LNCaP clone FGC (cell line): ENCODE measurements at places on chromosomes 2 and 18.

DNA sequence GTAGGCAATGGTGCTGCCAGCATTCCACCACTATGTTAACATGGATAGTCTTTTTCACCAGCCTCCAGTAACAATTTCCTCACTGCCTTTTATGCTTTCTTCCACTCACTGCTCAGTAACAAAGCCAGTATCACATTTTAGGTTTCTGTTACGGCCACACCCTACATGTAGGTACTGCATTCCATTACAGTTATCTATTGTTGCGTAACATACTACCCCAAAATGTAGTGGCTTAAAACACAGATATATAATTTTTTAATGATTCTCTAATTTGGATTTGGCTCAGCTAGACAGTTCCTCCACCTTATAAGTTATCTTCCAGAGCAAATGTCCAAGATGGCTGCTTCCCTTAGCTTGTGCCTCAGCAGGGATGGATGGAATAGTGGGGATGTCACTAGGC is 498.7 kb upstream of the ACVR2A start:
- no peak for DNase-seq

- no peak for DNase-seq
Measured at GRCh38 chr2:72788756-72789155, 37.1 kb downstream of the EXOC6B start.

DNA sequence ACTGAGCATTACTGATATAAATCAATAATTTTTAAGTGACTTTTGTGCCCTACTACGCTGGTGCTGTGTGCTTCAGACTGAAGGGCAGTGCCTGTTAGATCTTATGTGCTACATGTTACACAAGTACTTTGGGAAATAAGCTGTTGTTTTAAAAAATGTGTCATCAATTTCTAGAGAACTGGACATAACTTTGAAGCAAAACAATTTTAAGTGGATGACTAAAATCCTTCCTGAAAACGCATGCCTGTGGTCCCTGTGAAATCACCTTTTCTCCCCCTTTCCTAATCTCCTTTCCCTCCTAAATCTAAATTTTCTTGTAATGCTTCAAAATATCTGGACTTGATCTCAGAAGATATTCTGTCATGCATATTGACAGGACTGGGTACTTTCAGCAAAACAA is 7.1 kb upstream of the IL1RL1 start:
- no peak for DNase-seq

GRCh38 chr18:62587689-62588088 is 64.9 kb downstream of the ZCCHC2 start:
- no peak for DNase-seq

GRCh38 chr2:239693761-239694415 is 293.1 kb upstream of the HDAC4 start:
- DNase-seq, result no peak

GRCh38 chr2:45723857-45724256 is 72.4 kb downstream of the PRKCE start:
- DNase-seq, result no peak

- no peak for DNase-seq
Measured at GRCh38 chr2:217868911-217869334, 133.9 kb downstream of the TNS1 start.

- peak; percentile 78 for DNase-seq
Measured at GRCh38 chr2:37231241-37232130, at the start of the genes CEBPZ and NDUFAF7. TSS of gene CEBPZ (minus strand) at chr2:37231596. CDS start at chr2:37231567, 29 bp downstream. TSS of gene NDUFAF7 (plus strand) at chr2:37231658. CDS start at chr2:37231706, 48 bp downstream.

DNA sequence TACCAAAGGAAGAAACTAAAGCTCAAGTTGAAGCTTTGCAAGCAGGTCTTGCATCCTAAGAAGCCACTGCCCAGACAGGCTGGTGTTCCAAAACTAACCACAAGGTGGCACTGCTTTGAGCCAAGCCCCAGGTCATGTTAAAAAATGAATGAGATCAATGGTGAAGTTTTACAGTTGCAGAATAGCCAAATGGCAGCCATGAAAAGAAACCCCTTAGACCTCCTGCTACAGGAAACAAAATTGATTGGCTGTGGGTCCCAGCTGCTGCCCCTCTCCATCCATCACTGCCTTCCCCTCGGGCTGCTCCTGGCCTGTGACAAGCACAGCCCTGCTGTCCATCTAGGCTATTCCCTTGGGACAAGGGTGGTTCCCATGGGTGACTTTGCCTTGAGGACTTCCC is 20.7 kb upstream of the MREG start:
- peak; percentile 28 for DNase-seq

- DNase-seq, result no peak
Measured at GRCh38 chr2:28401411-28401810, 8.8 kb downstream of the FOSL2 start.

GRCh38 chr2:207711750-207712530 is 500 bp downstream of the CCNYL1 start:
- no peak for DNase-seq

DNA sequence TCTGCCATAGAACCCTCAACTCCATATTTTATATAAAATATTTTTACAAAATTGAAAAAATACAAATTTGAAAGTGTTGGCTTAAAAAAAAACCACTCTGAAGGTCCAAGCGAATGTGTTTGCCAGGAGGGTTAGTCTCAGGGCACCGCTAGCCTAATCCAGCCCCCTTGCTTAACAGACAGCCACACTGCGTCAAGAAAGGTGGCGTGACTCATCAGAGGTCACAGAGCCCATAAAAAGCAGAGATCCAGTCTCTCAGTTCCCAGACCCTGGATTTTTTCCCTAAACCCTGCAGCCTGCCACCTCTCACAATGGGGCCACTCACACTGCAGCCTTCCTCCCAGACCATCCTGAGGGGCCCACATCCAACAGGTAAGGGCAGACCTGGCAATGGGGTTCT is 3.9 kb upstream of the TNS1 start:
- DNase-seq, result no peak

DNA sequence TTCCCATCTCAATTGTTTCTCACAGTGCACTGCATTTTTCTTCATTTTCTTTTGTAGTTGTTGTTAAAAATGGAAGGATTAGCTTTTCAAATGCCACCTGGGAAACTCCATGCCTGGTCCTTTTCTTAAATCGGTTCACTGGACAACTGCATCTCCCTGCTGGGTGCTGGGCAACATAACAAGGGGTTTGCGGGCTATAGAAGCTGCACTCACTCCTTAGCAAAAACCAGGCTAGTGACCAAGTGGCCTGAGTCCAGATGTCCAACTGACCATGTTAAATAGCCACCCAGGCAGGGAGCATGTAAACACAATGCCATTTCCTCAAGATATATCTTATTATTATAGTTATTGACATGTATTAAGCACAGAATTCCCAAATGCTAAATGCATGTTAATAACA is 264.9 kb downstream of the ICOS start:
- DNase-seq, result peak; percentile 22

GRCh38 chr2:195498176-195498575 is 158.8 kb upstream of the SLC39A10 start:
- no peak for DNase-seq

DNA sequence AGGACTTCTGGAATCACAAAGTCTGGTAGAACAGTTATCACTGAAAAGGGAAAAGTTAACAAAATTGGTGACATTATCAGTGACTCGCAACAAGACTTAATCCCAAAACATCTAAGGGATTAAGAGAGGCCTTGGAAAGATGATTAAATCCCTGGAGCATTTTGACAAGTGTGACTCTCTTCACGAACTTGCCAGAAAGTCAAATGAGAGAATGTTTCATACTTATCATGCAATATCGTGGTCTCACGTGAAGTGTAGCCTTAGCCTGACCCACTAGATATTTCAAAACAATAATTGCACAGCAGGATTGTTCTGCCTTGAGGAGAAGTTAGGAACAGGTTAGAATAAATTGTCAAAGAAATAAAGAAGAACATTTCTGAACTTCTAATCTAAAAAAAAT is 104.5 kb downstream of the COL6A3 start:
- no peak for DNase-seq

DNA sequence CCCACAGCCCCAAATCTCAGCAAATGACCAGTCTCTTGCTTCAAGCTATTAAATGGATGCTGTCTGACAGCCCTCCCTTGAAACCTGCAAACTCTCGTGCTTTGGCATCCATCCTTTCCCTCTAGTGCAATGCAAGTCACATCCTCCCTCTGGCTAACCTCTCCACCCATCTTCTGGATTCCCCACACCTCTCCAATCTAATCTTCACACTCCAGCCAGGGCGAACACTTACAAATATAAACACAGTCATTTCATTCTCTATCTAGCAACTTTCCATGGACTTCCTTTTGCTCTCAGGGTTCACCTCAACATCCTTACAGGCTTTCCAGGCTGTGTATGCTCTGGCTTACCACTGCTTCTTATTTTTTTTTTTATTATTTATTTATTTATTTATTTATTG is 10.1 kb upstream of the NARS1 start:
- no peak for DNase-seq

DNA sequence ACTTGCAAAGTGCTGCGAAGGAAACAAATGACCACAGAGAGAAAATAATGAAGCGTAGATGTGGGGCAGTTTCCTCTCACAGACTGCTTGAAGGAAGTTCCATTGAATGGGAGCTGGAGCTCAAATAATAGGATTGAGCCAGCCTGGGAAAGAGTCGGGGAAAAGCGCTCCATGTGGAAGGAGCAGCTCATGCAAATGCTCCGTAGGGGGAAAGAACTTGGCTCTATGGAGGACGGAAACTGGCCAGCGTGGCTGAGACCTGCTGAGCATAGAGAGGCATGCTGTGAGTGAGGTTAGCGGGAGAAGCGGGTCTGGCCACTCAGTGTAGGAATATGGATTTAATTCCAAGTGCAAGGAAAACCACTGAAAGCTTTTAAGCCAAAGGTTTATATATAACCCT is 28.6 kb upstream of the VIT start:
- DNase-seq, result no peak

- DNase-seq, result no peak
Measured at GRCh38 chr2:203849010-203849409, 18.6 kb upstream of the CTLA4 start.

DNA sequence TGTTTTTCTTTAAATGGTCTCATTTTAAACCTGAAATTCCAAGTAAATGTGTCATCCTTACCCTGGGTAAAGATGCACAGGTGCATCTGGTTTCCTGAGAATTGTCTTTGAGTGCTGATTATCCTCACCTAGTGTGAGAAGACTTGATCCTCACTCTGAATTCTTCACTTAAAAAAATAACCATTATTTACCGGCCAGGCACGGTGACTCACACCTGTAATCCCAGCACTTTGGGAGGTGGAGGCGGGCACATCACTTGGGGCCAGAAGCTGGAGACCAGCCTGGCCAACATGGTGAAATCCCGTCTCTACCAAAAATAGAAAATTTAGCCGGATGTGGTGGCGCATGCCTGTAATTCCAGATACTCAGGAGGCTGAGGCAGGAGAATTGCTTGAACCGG is 9.9 kb upstream of the WNT6 start:
- no peak for DNase-seq

- no peak for DNase-seq
Measured at GRCh38 chr2:38763228-38763627, 12.1 kb upstream of the SRSF7 start.

GRCh38 chr18:11859282-11859830 is 8.1 kb downstream of the CHMP1B start:
- DNase-seq, result no peak

DNA sequence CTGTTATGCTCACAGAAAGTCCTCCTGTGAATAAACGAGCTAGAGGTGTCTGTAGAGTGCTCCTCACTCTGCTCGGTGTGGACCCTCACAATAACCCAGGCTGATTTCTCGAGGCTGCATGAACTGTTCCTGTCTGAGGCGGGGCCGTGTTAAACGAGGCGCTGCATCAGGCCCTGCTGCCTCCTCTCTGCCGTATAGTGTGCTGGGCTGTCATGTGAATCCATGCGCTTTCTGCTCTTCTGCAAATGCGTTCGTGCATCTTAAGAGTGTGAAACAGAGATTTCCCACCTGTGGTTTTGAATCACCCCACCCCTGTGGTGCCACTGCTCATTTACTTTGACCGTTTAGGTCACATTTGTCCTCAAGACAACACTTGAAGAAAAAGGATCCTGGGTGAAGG is 26.2 kb downstream of the TRAF3IP1 start:
- no peak for DNase-seq

- DNase-seq, result no peak
Measured at GRCh38 chr2:126579868-126580267, 76.1 kb upstream of the GYPC start.

DNA sequence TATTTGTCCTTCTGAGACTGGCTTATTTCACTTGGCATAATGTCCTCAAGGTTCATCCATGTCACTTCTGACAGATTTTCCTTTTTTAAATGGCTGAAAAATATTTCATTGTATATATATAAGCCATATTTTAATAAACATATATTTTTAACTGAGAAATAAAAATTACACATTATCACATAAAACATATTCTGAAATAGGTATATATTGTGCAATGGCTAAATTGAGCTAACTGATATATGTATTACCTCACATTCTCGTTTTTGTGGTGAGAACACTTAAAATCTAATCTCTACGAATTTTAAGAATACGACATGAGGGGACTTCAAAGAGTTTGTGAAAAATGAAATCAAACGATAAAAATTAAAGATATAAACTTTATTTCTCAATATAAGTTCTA is 25.7 kb upstream of the ZSWIM2 start:
- DNase-seq, result no peak

- DNase-seq, result no peak
Measured at GRCh38 chr2:165164201-165164600, 39.6 kb downstream of the SCN3A start.

DNA sequence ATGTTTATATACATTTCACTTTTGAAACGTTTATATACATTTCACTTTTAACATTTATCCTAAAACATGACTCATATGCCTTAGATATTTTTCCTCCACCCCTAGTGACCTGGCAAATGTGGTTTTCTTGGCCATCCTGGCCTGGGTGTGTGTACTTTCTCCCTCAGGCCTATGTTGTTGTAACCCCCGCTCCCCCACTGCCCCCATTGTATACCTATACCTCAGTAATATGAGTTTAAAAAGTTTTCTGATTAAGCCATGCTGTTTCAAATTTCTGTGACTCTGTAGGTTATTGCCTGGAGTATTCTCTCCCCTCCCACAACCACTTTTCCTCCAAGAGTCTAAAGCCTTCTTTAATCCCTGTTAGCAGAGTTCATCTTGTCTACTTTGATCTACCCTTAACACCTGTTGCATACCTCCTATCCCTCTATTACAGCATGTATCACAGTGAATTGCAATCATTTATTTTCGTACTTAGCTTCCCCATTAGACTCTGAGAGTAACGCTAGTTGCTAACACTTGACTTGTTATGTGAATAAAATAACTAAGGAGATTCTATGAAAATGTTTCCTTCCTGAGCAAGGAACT is 67.9 kb downstream of the LCLAT1 start:
- DNase-seq, result no peak

GRCh38 chr18:2903006-2903405 is 56.2 kb downstream of the EMILIN2 start:
- DNase-seq, result peak; percentile 7

- DNase-seq, result no peak
Measured at GRCh38 chr2:234550511-234551107, 53.7 kb upstream of the ARL4C start.

GRCh38 chr2:208266553-208266893 is 468 bp downstream of the PIKFYVE start:
- no peak for DNase-seq

GRCh38 chr2:189293164-189293563 is 113.6 kb upstream of the COL5A2 start:
- DNase-seq, result no peak
